ENCODE measurements at places on chromosomes 5 and 9. TPM values are rescaled to one million over a fixed set of nuclear protein-coding genes. Genes with fewer than 3 reads are reported as not detected.

GRIN3A gene
- total RNA-seq: not detected

NR2F1 gene
- total RNA-seq: not detected

GRCh38 chr5:178203670-178204181 is 607 bp upstream of the HNRNPAB start:
- H3K27me3 ChIP-seq: no peaks in the 10 kb centered on the region
- DNase-seq: no peak
- peaks cover 11% of the 10 kb centered on the region for H3K4me1 ChIP-seq
- H3K36me3 ChIP-seq: peaks cover 17% of the 10 kb centered on the region
- peak overlapping the region; percentile 94 for H3K4me3 ChIP-seq

DNA sequence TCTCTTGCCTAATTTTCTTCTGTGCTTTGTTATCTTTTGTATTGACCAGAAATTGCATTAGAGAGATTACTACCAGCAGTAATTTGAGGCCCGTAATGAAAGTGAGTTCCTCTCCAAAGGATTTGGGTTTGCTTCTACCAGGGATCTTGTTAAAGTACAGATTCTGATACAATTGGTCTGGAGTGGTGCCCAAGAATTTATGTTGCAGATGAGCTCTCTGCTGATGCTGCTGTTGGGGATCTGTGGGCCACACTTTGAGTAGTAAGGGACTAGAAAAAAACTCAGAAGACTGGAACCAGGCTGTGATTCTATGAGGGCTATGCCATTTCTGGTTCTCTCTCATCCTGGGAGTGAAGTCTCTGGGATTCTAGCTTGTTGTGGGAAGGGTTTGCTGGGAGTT is 192.2 kb downstream of the SEC61B start:
- no peaks in the 10 kb centered on the region for H3K4me1 ChIP-seq
- DNase-seq: no peak
- H3K4me3 ChIP-seq: no peak overlapping the region

DNA sequence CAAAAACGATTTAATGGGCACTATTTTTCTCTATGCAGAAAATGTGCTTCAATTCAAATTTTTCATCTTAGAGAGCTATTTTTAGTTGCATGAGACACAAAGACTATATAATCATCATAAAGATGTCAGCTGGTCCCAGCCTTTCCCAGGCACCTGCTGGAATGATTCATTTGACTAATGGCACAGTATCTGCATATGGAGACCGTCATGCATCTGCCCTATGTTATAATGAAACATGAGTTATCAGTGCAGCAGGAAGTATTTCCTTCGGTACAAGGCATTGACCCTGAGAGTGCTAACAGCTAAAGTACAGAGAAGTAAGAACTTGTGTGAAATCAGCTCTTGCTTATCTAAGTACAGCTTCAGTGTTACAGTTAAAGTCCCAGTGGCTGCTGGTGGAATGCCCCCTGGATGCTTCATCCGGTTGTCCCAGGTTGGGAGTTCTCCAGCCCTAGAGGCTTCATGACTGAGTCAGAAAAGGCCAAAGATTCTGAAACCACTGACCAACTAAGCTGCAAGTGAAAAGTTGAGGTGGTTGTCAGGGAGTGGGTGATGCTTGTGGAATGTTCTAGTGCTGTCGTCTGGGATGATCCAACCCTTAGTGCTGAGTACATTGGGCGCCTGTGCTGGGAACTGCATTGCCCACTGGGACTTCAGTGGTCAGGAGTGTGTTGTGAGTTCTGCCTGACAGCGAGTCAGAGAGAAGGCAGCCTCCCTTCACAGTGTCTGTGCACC is 57.2 kb downstream of the MTRR start:
- H3K36me3 ChIP-seq: no peaks in the 10 kb centered on the region
- no peak for DNase-seq
- H3K27ac ChIP-seq: no peak overlapping the region
- no peaks in the 10 kb centered on the region for H3K27me3 ChIP-seq
